ENCODE measurements at places on chromosomes 7 and 10.

DNA sequence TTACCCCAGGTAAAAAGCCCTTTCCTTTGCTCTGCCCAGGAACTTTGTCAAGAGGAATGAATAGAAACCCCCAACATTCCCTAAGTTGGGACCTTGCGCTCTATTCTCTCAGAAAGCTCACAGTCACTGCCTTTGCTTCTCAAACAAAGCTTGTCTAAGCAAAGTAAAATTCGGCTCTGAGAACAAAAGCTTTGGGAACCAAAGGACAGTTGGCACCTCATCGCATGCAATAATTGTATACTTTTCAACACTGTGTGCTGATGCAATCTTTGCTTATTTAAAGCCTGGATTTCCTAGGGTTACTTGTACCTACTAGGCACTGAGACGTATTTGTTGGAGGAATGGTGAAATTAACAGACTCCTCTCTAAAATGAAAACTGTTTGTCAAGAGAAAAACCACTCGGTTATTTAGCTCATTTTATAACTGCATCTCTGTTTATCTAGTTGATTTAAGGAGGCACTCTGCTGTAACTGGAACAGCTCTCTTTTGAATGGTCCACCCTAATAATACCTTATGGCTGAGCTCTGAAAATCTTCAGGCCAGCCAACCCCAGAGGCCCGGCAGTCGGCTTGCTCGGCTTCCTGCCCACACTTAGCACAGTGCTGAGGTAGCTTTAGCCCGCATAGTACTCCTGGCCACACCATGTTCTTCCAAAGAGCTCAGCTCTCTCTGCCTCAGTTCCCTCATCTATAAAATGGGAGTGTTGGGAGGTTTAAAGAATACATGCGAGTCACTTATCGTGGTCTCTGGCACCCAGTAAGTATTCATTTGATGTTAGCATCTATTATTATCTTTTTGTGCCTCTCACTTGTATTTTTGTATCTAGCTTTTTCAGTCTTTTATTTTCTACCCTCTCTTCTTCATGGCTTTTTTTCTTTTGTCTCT is 80.2 kb upstream of the PRR15 start:
- DNase-seq, result no peak

DNA sequence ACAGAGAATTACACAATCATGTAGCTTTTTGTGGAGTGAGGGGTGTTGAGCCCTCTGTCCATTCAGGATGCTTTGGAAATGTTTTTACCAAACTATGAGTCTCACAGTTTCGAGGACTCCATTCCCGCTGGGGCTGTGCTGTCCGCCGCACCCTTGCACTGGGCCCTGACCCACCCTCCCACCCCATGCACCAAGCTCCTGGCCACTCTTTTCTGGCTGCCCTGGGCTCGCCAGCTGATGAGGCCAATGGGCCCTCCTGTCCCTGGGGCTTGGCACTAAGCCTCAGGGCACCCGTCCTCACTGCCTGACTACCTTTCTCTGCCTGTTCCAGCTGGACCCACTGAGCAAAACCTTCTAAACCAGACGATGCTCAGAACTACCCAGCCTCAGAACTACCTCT is 332.1 kb downstream of the PTPRN2 start:
- no peak for DNase-seq

- DNase-seq, result no peak
Observed at GRCh38 chr7:86328801-86329433, 314.8 kb upstream of the GRM3 start.

DNA sequence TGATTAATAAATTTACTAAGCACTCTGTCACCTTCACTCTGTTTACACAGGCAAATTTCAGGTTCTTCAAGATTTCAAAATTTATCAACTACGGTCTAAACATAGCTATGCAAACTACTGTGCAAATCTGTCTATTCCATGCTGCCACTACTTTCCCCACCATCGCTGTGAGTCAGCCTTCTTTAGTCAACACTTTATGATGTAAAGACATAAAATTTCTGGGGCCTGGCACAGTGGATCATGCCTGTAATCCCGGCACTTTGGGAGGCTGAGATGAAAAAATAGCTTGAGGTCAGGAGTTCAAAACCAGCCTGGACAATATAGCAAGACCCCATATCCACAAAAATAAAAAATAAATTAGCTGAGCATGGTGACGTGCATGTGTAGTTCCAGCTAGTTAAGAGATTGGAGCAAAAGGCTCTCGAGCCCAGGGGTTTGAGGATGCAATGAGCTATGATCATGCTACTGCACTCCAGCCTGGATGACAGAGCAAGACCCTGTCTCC is 42.6 kb downstream of the CNOT4 start:
- no peak for DNase-seq
